NCI-H1694 (cell line): ENCODE measurements at places on chromosomes 5 and 9.

- DNase-seq = peak; percentile 62
These were observed 32.5 kb downstream of the TENT4A start for GRCh38 chr5:6745706-6746222.

GRCh38 chr5:154193701-154194121, 3.2 kb downstream of the GALNT10 start:
- no peak for DNase-seq

DNA sequence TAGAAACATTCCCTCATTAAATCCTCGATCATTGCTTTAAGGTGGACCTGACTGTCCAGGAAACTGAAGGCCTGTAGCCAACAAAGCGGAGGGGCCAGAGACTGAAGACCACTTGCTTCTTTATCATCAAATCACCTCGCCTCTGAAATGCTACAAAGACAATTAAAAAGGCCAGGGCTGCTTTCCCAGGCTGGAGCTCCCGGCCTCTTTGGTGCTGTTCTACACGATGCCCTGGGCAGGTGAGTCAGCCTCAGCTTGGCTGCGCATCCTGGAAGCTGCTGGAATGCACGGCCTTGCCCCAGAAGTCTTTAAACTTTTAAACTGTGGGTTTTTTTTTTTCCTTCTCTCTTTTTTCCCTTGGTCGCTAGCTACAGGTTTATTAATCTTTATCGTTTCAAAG, 46.5 kb downstream of the SH3PXD2B start:
- DNase-seq = no peak

GRCh38 chr9:136485049-136486045, 2.5 kb upstream of the SEC16A start:
- DNase-seq = peak; percentile 85

DNA sequence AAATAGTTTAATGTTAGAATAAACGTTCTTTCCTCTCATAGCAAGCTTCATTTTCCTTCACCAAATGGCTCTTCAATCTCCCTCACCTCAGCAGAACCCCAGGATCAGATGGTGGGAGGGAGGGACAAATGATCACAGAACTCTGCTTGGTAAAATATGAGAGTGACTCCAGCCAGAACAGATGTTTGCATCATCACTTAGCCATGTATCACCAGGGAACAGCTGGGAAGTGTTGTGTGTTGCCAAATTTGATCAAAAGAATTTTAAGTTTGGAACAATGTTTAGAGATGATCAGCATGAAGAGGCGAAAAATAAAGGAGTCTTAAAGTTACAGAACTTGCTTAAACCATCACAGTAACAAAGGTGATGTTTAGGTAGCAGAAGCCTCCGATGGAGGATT, 115.7 kb downstream of the FRMD3 start:
- no peak for DNase-seq

- no peak for DNase-seq
These were observed 362.6 kb downstream of the DNAH5 start for GRCh38 chr5:13581914-13582313.

DNA sequence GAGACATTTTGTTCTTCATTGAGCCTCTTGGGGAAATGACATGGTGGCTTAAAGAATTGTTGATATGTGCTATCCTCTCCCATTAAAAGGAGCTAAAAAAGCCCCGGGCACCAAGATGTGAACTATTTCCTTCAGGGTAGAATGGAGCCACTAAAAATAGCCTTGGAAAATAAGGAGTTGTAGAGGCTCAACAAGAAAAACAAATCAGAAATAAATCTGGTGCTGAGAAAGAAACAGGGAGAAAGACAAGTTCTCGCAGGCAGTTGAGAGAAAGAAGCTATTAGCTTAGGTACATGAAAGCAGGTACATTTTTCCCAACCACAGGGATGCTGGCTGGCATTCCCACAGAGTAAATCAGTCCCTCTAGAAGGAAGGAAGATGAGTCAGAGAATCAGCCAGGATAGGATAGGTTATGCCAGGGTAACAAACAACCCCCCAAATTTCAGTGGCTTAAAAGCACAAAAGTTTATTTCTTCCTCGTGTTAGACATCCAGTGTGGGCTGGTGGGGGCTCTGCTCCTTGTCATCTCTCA, 134.6 kb upstream of the ADRA1B start:
- DNase-seq = no peak

DNA sequence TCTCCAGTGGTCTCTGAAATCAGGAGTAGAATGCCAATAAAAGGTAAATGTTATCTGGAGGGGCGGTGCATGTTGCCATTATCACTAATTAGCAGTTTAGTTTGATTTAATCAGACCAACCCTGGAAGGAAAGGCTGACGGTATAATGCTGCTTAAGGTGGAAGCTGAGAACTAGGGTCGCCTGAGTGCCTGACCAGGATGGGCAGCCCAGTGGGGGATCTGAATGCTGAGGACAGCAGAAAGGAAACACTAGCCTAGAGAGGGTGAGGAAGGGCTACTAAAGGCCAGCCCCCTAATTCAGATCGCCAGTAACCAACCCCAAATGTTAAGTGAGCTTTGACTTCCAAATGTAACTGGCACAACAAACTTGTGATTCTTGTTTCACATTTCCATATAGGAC, 172.2 kb downstream of the APBA1 start:
- DNase-seq = no peak
